ENCODE measurements at places on chromosomes 6 and 20. TPM values are rescaled to one million over a fixed set of nuclear protein-coding genes. Genes with fewer than 3 reads are reported as not detected.

Gene NTSR1
- 0.16 TPM for total RNA-seq

Gene CNR1
- 0.31 TPM for total RNA-seq

Gene TPD52L2
- total RNA-seq, result 119 TPM

Gene DYNLT1
- total RNA-seq, result 111 TPM

Gene PAX1
- total RNA-seq, result not detected

Gene BLOC1S5
- total RNA-seq, result 8.0 TPM

Gene RHAG
- 0.10 TPM for total RNA-seq

Gene ZSCAN12
- total RNA-seq, result 2.0 TPM

Gene GPR6
- total RNA-seq, result not detected

Gene GHRH
- not detected for total RNA-seq

Gene DAAM2
- total RNA-seq, result not detected

Gene SMOC2
- not detected for total RNA-seq

Gene ELOVL4
- total RNA-seq, result 1.6 TPM

Gene GLP1R
- total RNA-seq, result not detected

Gene MYBL2
- total RNA-seq, result 92.0 TPM

Gene EYA4
- total RNA-seq, result 10.3 TPM

Gene PCMT1
- total RNA-seq, result 84.5 TPM

Gene FAM217A
- total RNA-seq, result not detected

Gene MYT1
- 0.03 TPM for total RNA-seq

Gene VPS16
- total RNA-seq, result 23.4 TPM

Gene ZNF343
- total RNA-seq, result 13.1 TPM

Gene ANGPT4
- total RNA-seq, result 0.03 TPM

Gene FAM83D
- total RNA-seq, result 57.5 TPM

Gene RIMS1
- total RNA-seq, result not detected

Gene MUCL3
- total RNA-seq, result not detected

Gene GJE1
- total RNA-seq, result not detected

Gene CST7
- total RNA-seq, result not detected

Gene AK9
- 1.2 TPM for total RNA-seq
